Right kidney (tissue), 9 donors: ENCODE measurements at places on chromosomes 1 and 21.
A peak's percentile ranks its signal among the peaks of the same experiment; 100 is the strongest.

GRCh38 chr1:228073857-228074545, 8.5 kb upstream of the ARF1 start:
- peak; percentile 60 for DNase-seq

DNA sequence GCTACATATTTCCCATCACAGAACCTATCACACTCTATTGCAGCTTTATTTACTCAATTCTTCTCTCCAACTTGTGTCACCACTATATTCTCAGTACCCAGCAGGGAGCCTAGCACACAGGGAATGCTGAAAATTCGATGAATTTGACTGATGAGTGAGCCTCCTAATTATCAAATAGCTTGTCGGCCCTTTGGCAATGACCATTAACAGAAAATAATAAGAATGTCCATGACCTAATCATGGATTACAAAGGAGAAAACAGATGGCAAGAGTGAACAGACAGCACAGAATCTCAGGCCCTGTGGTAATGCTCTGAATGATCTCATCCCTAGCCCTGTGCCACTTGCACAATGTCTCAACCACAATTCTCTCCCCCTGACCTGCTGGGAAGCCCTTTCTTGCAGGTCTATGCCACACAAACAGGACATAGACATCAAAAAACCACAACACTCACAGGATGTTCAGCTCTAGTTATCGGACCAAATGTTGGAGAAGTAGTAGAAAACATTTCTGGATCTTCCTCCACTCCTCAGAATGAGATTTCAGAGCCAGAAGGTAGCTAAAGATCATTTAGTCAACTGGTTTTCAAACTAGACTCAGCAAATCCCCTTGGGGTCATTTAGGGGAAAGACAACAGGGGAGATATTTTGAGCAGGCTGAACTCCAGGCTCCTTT, 68.4 kb downstream of the LUZP1 start:
- DNase-seq = no peak

GRCh38 chr1:217921126-217921904, 290.2 kb downstream of the SPATA17 start:
- DNase-seq = no peak

DNA sequence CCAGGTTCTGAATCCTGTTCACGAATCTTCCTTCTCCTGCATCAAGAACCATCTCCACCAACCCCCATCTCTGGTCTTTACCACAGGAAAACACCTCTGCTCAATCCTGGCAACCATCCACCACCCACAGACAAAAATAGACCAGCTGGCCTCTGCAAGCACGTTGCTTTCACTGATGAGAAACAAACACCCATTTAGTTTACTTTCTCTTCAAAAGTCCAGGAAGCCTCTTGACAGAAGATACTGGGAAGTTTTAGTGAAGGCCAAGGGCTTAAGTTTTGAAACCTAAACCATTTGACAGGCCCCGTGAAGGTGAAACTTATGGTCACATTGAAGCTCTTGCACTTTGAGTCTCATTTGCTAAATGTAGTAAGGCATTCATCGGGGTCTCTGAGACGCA, 122.6 kb upstream of the PPP2R5A start:
- no peak for DNase-seq

DNA sequence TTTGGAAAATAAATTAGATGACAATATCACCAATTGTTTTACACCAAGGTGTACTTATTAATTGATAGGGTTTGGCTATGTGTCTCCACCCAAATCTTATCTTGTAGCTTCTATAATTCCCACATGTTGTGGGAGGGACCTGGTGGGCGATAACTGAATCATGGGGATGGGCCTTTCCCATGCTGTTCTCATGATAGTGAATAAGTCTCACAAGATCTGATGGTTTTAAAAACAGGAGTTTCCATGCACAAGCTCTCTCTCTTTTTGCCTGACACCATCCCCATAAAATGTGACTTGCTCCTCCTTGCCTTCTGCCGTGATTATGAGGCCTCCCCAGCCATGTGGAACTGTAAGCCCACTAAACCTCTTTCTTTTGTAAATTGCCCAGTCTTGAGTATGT, 131.0 kb upstream of the LMO4 start:
- DNase-seq = no peak

- DNase-seq = no peak
Observed at GRCh38 chr1:31675756-31676155, 28.1 kb downstream of the COL16A1 start.

GRCh38 chr21:40067751-40068150, 200.5 kb downstream of the PCP4 start:
- no peak for DNase-seq
